Activated CD4-positive, CD25-positive, alpha-beta regulatory T cell treated with anti-CD3 and anti-CD28 coated beads, Interleukin-2, amount 50 U/mL, for 24 hours (primary cell): ENCODE measurements at places on chromosomes 11 and 22.

DNA sequence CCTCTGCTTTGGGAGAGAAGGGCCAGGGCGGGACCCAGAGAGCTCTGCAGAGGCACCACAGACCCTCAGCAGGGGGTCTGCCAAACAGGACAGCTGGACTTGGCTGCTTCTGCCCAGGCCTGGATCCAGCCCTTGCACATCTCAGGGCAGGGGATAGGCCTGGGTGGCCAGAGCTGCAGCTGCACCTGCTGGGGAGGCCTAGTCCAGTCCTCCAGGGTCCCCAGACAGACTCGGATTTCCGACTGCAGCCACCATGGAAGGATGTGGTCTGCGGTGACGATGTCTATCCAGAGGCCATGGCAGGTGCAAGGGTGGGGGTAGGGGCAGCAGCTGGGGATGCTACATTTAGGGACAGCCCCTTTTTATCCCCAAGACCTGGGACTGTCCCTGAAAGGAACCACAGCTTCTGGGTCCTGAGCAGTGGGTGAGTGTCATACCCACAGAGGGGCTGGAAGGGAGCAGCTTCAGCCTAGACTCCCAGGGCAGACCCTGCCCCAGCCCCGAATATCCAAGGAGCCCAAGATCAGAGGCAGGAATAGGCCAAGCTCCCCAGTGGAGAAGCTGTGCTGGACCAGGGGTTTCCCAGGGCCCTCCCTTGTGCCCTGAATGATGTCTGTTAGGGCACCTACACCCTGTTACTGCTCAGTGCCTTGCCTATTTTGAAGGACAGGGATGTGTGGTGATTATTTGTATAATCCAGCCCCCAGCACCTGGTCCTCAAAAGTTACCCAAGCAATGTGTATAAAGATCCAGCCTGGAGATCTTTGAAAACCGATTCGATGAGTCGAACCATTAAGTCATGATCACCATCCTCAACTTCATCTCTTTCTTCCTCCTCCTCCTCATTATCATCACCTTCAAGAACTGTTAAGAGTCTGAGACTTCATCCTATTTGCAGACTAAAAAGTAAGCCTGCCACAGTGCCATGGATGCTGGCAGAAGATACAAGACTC lies 2.5 kb upstream of the IGLL5 start:
- ATAC-seq, result peak; percentile 48

DNA sequence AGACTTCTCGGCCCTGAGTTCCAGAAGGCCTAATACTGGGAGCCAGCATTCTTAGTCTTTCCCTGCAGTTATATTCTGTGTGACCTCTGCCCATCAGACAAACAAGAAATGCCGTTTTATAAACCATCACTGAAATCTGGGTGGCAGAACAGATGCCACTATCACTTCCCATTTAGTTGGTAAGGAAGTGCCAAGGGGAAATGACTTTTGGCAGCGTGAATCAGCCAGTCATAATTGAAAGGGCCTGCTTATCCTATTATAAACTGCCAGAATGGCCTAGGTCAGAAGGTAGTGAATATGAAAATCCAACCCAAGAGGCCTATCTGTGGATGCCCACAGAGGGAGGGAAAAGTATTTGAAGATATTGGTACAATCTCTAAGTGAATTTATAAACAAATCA lies 646.8 kb upstream of the CCDC90B start:
- no peak for ATAC-seq

DNA sequence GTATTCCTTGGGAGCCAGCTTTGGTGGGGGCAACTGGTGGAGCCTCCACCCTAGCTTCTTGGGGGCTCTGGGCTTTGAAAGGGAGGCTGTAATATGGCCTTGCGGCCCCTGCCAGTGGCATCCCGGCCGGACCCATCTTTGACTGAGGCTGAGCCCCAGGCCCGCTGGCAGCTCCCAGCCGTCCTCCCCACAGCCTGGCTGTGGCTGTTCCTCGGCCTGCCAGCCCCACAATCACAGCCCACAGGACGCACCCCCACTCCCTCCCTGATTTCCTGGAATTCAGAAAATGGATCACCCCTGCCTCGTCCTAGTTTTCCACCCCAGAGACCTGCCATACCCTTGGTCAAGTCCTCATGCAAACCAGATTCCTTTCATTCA lies 23.2 kb downstream of the SERPINH1 start:
- ATAC-seq, result no peak

GRCh38 chr11:65766535-65766934 lies 14.2 kb downstream of the AP5B1 start:
- ATAC-seq, result no peak

DNA sequence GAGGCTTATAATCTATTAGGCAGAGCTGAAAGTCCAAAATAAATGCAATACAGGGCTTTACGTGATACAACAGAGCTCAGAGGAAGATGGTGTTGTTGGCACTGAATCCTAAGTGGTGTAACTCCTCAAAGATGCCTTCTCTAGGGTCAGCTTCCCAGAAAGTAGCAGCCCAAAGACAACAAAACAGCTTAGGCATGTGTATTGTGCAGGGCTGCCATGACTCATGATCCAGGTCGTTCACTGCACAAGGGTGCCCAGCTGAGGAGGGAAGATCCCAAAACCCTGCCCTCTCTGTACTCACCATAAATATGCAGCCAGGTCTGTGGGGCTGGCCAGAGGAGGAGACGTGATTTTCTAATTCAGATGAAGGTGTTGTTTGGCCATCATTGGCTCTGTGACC lies 59.4 kb upstream of the NNMT start:
- no peak for ATAC-seq

DNA sequence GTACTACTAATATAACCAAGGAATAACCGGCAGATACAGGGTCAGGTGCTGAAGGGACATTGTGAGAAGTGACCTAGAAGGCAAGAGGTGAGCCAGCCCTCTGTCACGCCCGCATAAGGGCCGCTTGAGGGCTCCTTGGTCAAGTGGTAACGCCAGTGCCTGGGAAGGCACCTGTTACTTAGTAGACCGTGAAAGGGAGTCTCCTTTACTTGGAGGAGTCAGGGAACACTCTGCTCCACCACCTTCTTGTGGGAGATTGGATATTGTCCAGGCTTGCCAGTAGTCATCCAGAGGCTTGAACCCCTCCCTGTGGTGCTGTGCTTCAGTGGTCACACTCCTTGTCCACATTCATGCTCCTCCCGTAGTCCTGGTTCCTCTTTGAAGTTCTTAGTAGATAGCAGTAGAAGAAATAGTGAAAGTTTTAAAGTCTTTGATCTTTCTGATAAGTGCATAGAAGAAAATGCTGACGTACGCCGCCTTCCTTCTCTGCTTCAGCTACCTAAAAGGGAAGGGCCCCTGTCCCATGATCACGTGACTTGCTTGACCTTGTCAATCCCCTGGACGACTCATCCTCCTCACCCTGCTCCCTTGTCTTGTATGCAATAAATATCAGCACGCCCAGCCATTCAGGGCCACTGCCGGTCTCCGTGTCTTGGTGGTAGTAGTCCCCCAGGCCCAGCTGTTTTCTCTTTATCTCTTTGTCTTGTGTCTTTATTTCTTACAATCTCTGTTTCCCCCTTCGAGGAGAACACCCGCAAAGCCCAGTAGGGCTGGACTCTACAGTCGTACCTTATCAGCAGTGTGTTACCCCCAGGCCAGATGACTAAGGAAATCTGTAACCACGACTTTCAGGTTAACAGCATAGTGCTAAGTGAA lies 6.1 kb downstream of the NUP50 start:
- ATAC-seq, result peak; percentile 92

- no peak for ATAC-seq
Observed at GRCh38 chr11:15213471-15214231, 98.9 kb downstream of the INSC start.

GRCh38 chr11:810040-810567 lies 337 bp downstream of the RPLP2 start:
- ATAC-seq, result peak; percentile 2

- no peak for ATAC-seq
Observed at GRCh38 chr11:124886476-124886875, 11.2 kb downstream of the ROBO4 start.

GRCh38 chr22:44196731-44197131 lies 16.0 kb downstream of the PARVG start:
- ATAC-seq, result no peak

GRCh38 chr22:22815397-22816170 lies 72.0 kb upstream of the IGLL5 start:
- ATAC-seq, result no peak

DNA sequence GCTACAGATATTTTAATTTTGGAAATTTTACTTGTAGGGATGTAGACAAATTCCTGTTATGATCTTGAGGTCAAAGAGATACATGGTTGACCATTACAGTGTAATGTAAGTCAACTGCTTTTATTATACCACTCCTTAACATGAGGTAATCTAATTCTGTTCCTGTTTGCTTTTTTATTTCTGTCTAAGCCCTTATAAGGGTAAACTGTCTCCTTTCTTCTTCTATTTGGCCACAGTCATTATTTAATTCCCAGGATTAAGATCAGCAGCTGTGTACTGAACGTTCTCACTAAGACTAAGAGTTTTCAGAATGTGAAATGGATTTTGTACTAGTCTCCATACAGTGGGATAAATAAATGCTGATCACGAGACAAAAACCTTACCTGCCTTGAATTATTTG lies 32.8 kb downstream of the C2CD3 start:
- no peak for ATAC-seq

- ATAC-seq, result no peak
Observed at GRCh38 chr11:13767471-13767870, 99.0 kb downstream of the FAR1 start.

GRCh38 chr11:71551711-71552110 lies 3.5 kb downstream of the KRTAP5-9 start:
- ATAC-seq, result no peak

GRCh38 chr11:11876458-11876857 lies 34.7 kb downstream of the USP47 start:
- no peak for ATAC-seq

DNA sequence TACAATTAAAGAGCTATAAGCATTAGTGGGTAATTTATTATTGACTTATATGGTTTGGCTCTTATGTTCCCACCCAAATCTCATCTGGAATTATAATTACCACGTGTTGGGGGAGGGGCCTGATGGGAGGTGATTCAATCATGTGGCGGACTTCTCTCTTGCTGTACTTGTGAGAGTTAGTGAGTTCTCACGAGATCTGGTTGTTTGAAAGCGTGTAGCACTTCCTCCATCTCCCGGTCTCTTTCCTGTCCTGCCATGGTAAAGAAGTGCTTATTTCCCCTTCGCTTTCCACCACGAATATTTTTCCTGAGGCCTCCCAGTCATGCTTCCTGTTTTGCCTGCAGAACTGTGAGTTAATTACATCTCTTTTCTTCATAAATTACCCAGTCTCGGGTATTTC lies 28.1 kb upstream of the CHORDC1 start:
- no peak for ATAC-seq

DNA sequence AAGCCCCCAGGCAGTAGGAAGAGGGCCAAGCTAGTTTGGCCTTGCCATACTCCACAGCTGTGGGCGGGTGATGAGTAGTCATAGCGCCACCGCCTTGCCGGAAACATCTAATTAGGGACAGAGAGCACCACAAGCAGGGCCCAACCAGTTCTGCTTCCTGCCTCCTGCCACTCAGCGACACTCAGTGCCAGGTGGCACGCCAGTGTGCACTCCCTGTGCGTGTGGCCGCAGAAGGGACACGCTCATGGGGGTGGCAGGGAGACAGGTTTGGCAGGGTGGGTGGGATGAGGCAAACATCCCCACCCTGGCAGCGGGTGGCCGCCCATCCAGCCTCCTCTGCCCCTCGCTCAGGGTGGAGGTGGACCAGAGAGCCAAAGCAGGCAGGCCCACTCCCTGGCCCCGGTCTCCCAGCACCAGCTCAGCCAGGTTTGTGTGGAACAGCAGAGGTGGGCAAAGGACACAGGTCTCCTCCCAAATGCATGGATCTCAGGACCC lies 4.9 kb downstream of the OVOL1 start:
- peak; percentile 95 for ATAC-seq

DNA sequence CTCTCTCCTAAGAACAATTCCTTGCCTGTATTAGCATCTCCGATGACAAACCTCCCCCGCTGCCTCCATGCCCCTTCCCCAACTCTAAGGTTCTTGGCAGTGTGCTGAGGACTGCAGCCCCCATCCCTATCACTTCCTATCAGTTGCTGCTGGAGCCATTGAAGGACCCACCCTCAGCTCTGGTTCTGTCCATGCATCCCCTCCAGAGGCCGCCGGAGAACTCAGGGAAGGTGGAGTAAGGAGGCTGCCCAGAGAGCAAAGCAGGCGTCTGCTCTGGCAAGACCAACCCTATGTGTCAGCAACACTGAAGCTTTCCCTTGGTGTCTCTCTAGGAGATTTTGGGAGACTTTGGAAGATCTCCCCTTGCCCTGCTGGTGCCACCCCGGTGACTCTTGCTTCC lies 1139.5 kb downstream of the TBC1D22A start:
- no peak for ATAC-seq

DNA sequence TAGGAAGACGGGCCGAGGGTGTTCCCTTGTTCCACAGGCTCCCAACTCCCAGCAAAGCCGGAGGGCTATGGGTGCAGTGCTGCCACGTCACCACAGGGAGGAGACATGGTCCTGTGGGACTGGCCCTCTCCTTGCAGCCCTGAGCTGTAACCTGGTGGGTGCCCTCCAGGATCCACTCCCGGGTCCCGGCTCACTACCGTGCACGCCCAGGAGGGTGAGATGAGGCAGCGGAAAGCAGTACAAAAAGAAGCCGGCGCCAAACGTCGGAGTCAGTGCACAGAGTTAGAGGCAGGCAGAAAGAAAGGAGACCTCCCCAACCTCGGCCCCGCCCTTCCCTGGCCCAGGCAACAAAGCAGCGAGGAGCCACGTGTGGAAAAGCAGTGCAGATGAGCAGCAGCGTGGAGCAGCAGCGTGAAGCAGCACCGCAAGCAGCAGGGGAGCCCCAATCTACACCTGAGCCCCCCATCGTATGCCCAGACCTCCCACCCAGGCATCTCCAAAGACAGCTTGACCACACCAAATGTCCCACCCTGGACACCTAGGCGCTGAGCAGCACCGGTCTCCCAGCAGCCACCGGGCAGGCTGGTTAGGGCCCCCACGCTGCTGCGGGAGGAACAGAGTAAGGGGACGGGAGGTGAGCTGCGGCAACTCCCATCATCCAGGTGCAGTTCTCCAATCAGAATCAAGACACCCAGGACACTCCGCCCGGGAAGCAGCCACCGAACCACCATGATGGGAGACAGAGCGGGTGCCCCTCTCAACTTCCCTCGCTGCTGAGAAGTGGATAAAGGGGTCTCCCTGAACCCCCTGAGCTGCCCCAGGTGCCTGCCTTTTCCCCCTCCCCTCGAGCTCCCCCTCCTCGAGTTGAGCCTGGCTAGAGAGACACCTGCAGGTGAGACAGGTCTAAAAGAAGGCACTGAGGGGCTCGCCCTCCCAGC lies 28.8 kb downstream of the IGSF9B start:
- peak; percentile 65 for ATAC-seq
